NCI-H524 (cell line): ENCODE measurements at places on chromosomes 11 and 22.
A peak's percentile ranks its signal among the peaks of the same experiment; 100 is the strongest.

DNA sequence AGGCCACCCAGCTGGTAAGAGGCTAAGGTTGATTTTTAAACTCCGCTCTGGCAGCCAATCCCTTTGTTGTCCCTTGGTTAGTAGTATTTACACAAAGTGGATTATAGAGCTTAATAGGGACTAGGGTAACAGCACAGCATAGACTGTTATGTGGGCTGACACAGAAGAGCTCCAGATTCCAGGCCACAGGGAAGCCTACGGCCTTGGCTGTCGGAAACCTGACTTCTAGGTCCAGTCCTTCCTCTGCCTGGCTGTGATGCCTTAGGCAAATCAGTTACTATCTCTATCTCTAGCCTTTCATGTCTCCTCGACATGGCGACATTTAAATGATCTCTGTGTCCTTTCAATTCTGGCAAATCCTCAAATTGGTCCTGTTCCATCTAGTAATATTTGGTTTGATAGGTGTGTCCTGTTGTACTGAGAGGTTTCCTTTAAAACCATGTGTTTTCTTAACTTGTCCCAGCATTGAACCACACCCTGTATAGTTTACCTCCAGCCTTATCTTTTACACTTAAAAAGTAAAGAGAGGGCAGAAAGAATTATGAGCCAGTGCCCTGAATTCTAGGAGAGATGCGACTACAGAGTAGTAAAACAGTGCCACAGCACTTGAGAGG lies 4.2 kb downstream of the MMP1 start:
- no peak for DNase-seq

GRCh38 chr11:83448686-83449085 lies 162.5 kb upstream of the CCDC90B start:
- DNase-seq = no peak

DNA sequence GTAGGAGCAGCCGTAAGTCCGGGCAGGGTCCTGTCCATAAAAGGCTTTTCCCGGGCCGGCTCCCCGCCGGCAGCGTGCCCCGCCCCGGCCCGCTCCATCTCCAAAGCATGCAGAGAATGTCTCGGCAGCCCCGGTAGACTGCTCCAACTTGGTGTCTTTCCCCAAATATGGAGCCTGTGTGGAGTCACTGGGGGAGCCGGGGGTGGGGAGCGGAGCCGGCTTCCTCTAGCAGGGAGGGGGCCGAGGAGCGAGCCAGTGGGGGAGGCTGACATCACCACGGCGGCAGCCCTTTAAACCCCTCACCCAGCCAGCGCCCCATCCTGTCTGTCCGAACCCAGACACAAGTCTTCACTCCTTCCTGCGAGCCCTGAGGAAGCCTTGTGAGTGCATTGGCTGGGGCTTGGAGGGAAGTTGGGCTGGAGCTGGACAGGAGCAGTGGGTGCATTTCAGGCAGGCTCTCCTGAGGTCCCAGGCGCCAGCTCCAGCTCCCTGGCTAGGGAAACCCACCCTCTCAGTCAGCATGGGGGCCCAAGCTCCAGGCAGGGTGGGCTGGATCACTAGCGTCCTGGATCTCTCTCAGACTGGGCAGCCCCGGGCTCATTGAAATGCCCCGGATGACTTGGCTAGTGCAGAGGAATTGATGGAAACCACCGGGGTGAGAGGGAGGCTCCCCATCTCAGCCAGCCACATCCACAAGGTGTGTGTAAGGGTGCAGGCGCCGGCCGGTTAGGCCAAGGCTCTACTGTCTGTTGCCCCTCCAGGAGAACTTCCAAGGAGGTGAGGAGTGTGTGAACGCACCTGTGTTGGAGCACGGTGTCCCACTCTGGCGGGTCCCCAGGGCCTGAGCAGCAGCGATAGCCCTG lies at the start of gene TAGLN:
Gene TAGLN (plus strand): TSS at position 318 of the 863 bp plus-strand sequence. CDS start 3,644 bp downstream, outside the sequence.
- no peak for DNase-seq

- DNase-seq = peak; percentile 67
Observed at GRCh38 chr11:70915158-70915985, 337.0 kb downstream of the SHANK2 start.

DNA sequence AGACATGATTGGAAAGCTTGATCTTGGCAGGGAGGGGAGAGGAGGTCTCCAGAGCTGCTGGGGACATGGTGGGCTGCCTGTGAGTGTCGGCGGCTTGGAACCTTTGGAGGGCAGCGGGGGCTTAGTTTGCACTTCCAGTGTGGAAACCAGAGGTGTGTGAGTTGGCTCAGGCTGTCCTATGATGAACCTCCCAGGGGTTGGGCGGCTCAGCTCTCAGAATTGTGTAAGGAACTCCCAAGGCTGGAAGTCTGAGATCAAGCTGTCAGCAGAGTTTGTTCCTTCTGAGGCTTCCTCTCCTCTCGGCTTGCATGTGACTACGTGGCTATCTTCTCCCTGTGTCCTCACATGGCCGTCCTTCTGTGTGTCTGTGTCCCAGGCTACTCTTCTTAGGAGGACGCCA lies 87.9 kb upstream of the B3GAT1 start:
- DNase-seq = no peak

- peak; percentile 24 for DNase-seq
Observed at GRCh38 chr11:62546244-62546928, at the start of gene AHNAK. TSS of gene AHNAK (minus strand) at chr11:62546806. CDS start at chr11:62536098, 10,708 bp downstream.

DNA sequence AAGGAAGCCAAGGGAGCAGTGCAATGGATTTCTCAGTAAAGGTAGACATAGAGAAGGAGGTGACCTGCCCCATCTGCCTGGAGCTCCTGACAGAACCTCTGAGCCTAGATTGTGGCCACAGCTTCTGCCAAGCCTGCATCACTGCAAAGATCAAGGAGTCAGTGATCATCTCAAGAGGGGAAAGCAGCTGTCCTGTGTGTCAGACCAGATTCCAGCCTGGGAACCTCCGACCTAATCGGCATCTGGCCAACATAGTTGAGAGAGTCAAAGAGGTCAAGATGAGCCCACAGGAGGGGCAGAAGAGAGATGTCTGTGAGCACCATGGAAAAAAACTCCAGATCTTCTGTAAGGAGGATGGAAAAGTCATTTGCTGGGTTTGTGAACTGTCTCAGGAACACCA lies 6.6 kb downstream of the TRIM22 start:
- DNase-seq = no peak
